ENCODE measurements at places on chromosomes 12 and 14.

DNA sequence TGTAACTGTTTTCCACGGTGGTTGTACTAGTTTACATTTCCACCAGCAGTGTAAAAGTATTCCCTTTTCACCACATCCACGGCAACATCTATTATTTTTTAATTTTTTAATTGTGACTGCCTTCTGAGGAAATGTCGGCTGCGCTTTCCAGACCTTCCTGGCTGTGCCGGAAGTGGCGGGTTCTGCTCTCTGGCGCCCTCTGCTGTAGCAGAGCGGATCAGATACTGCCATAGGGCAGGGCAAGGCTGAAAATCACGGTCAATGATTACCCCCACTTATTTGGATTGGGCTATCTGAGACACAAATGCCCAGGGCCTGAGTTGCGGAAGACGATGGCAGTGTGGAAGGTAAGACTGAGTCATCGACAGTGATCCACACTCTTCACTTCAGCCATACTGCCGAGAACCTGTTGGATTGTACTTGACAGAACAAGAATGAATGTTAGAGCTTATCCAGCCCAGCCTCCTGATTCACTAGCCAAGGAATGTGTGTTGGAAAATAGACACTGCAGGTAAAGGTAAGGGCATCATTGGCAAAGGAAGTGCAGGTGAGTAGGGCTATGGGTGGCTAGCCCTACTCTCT, 124.2 kb downstream of the NTF3 start:
- no peak for DNase-seq

DNA sequence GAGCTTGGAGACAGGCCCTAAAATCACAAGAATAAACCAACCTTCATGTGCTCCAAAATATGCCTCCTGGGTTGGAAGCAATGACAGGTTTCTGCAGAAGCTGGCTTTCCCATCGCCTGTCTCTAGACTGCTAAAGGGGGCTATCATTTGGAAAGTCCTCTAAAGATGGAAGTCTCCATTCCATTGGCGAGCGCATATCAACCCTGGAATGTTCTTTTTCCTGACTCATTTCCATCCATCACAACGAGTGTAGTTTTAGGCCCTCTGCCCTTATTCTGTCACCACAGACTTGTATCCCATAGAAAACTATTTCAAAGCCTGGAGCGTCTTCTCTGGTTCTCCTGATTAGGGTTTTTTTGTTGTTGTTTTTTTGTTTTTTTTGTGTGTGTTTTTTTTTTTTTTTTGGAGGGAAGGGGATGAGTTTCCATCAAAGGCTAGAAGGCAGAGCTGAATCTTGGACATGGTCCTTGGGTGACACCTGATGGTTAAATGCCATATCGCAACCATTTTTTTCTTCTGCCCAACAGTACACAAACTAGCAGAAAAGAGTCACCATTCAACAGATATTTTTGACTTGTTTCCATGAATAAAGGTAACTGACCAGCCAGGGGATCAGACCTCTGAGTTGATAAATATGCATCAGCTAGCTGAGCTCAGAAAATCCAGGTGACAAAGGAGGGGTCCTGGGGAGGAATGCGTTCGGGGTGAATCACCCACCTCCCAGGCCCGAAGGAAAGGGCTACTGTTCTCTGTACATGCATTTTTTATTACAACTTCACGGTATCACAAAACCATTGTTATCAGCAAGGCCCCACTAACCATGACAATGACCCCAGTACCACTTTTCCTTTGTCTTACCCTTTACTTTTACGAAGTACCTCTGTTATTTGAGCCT, 40.5 kb downstream of the KCNA5 start:
- DNase-seq: peak; percentile 37

DNA sequence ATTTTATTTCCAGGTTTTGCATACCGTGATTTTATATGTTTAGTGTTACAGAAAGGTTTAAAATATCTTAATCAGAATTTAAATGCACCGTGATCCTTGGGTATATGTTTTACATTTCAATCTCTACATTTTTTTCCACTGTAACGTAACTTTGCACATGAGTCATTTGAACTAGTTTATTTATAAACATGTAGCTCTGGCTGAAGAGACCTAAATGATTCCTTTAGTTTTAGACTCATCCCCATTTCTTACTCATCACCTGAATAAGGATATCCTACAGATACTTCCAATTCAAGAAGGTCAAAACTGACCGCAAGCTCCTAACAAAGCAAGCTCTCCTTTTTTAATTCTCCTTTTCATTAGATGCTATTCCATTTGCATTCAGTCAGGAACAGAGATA, 42.7 kb upstream of the SLC6A15 start:
- no peak for DNase-seq

- no peak for DNase-seq
Observed at GRCh38 chr14:95071649-95072280, 85.6 kb downstream of the DICER1 start.

- no peak for DNase-seq
Observed at GRCh38 chr12:67966560-67966959, 22.7 kb upstream of the IFNG-AS1 start.

DNA sequence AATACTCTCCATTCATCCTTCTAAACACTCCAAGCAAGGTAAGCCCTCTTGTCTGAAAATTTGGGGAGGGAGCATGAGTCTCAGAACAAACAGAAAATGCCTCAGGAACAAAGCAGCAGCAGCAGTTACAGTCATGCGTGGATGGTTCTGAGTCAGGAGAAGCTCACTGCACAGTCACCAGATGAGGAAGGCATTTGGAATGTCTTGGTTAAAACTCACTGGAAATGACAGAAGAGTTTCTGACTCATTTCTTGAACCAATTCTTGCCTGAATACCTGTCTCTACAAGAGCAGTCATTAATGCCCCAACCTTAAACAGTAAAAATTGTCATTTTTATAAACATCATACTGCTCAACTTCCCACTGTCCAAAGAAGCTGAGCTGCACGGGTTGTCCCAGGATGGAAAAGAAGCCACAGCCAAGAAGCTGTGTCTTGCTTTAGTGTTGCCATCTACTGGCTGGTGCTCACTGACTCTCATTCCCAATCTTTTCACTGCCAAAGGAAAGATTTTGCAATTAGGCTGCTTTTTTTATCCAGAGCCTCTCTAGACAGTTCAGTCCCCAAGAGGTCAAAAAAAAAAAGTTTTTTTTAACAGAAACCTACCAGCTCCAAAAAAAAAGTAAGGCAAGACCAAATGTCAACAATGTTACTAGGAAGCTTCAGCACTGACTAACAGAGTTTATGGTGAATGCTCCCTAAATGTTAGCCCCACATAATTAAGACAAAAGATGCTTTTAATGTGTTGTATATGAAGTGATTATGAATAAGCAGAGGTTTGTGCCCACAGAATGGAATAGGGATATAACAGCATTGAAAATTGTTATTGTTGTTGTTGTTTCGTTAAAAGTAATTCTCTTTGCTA, 40.4 kb downstream of the KICS2 start:
- peak; percentile 56 for DNase-seq
